ENCODE measurements at places on chromosomes 5 and 9.
A peak's percentile ranks its signal among the peaks of the same experiment; 100 is the strongest.

- DNase-seq = no peak
These were observed 12.0 kb downstream of the GLRX start for GRCh38 chr5:95810305-95811125.

GRCh38 chr9:10268531-10269485 is 344.0 kb downstream of the PTPRD start:
- peak; percentile 5 for DNase-seq

GRCh38 chr9:121837113-121837961 is 185.9 kb downstream of the DAB2IP start:
- no peak for DNase-seq

GRCh38 chr5:157051604-157052245 is 7.2 kb downstream of the HAVCR1 start:
- DNase-seq = no peak

GRCh38 chr9:13992138-13993088 is 321.5 kb downstream of the NFIB start:
- no peak for DNase-seq

- DNase-seq = no peak
These were observed 60.6 kb downstream of the IPO11 start for GRCh38 chr5:62473209-62473608.

GRCh38 chr5:61482980-61483379 is 150.9 kb downstream of the ZSWIM6 start:
- DNase-seq = no peak

GRCh38 chr5:119379096-119379495 is 23.3 kb downstream of the TNFAIP8 start:
- DNase-seq = no peak

- DNase-seq = no peak
These were observed 402.1 kb upstream of the SEMA6A start for GRCh38 chr5:116976767-116977166.

DNA sequence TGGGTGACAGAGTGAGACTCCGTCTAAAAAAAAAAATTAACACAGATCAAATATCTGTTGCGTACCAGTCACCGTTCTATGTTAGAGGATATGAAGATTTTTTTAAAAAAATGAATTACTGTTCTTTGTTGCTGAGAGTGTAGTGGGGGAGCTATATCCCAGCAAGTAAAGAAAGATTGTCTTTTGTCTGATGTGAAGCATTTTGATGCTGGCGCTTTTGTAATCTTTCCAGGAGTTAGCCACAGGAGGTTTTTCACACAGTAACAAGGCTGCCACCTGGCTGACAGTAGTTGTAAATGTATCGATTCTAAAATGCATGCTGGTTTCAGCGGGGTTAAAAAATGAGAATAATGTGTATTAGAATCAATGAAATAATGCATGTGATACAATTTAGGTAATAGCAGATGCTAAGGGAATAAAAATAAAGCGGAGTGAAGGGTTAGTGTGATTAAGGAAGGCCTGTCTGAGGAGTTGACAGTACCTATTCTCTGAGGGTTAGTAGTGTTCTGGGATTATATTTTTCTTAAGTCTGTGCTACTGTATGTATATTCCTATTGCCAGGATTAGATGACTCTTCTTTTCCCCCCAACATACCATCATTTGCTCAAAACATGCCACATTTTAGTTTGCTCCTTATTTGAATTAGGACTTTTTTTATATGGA is 3.4 kb downstream of the LMNB1 start:
- peak; percentile 61 for DNase-seq

DNA sequence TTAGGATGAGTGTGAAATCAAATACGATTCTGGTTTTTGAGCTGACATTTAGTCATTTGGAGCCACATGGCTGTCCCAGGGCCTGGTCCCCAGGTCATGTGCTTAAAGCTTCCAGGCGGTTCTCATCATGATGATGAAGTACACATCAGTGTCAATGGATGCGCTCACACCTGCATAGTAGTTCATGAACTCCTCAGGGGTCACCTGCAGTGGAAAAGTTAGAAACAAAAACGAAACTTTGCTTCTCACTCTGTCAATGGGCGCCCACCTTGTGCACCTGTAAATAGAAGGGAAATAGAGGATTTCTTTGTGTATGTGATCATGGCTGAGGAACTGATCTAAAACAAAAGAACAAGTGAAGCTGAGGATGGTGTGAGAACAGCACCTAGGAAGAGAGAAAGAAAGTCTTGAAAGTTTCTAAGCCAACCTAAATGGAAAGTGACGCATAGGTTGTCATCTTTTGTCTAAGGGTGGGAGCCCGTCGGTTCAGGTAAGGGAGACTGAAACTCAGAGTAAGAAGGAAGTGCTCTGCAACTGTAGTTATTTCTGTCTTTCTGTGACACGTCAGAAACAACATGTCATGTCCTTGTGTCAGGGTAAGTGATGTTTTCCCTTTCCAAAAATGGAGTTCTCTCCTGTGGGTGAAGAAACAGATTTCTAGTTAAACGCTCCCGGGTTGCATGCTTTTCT is 33.8 kb downstream of the CAPSL start:
- DNase-seq = peak; percentile 61

- DNase-seq = no peak
These were observed 314.0 kb downstream of the ARHGEF28 start for GRCh38 chr5:73940026-73940425.

GRCh38 chr9:107284636-107285035 is 1.6 kb downstream of the RAD23B start:
- no peak for DNase-seq

DNA sequence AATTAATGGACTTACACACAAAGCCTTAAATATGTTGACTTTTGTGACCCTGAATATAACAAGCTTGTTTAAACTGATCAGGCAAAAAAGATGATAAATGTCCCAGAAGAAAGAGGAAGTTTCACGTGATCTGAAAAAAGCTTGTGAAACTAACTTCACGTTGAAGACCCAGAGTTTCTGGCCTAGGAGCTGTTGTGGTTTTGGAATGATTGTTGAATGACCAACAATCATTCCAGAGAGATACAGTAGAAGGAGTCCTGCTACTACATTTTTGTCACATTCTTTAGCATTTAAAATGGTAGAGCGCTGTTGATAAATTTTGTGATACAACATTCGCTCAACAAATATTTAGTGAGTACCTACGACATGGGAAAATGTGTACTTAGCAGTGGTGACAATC is 143.1 kb upstream of the FBN2 start:
- DNase-seq = no peak

DNA sequence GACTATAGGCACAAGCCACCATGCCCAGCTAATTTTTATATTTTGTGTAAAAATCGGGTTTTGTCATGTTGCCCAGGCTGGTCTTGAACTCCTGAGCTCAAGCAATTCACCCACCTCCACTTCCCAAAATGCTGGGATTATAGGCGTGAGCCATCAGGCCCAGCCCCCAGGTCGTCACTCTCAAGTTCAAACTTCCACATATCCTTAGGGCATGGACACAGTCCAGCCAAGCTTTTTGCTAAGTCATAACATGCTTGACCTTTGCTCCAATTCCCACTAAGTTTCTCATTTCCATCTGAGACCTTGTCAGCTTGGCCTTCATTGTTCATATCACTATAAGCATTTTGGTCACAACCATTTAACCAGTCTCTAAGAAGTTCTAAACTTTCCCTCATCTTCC is 43.9 kb upstream of the ARAP3 start:
- no peak for DNase-seq

DNA sequence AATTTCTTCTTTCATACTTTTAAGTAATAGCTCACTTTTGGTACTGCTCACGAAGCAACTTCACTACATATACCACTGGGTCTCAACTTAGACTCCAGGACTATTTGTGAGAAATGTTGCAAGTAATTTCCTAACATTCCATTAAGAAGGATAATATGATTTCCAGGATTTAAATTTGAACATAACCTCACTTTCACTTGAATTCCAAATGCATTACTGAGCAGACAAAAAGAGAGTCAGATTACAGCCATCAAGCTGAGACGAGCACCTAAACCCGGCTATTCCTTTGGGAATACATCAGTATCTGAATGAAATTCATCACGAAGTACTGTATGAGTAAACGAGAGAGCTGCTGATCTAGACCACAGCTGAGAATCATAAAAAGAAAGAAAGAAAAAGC is 47.3 kb downstream of the LIFR start:
- DNase-seq = no peak

GRCh38 chr9:116287721-116288120 is 134.1 kb downstream of the PAPPA start:
- DNase-seq = no peak

GRCh38 chr5:72307573-72307967 is 12.5 kb downstream of the MRPS27 start:
- DNase-seq = no peak

DNA sequence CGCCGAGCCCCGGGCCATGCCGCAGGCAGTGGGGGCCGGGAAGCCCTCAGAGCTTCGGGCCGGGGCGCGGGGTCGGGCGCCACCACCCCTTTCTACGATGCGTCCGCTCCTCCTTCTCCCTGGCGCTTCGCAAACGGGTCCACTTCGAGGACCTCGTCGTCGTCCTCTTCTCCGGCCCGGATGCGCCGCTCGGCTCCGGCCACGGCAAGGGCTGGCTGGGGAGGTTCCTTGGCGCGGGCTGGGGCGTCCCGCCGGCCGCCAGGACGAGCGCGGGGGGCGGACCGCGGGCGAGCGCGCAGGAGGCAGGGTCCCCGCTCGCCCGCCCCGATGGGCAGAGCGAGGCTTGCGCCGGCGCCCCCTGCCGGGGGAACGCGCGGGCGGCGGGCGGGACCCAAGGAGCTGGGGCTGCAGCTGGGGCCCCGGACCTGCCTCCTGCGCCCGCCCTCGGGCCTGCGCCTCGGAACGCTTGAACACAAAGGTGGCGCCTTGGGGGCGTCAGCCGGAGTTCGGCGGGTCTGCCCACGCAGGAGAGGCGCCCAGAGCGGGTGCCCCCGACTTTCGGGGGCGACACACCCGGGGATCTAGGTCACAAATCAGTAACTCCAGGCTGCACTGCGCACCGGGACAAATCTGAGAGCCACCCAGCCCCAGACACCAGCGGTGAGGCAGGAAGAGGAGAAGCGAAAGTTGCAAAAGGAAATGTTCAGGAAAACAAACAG is at the start of gene ROR2:
Gene ROR2 (minus strand): TSS at position 283 of the 719 bp plus-strand sequence.
- peak; percentile 86 for DNase-seq

DNA sequence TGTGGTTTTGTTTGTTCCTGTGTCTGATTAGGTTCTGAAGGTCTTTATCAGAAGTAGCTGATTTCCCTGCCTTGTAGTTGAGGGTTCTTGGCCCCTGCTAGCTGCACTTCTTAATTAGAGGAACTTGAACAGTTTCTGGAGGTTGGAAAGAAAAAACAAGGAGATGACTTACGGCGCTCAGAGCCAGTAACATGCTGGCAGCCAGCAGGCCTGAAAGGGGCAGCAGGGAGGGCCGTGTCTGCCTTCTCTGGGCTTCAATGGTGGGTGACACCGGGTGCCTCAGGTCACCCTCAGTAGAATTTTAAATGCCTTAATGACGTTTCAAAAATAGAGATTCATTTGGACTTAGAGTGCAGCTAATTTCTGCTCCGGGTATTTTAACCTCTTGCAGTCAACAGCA is 15.8 kb downstream of the UBE2QL1 start:
- DNase-seq = no peak

GRCh38 chr9:128927731-128928411 is 7.1 kb downstream of the PHYHD1 start:
- DNase-seq = peak; percentile 78

DNA sequence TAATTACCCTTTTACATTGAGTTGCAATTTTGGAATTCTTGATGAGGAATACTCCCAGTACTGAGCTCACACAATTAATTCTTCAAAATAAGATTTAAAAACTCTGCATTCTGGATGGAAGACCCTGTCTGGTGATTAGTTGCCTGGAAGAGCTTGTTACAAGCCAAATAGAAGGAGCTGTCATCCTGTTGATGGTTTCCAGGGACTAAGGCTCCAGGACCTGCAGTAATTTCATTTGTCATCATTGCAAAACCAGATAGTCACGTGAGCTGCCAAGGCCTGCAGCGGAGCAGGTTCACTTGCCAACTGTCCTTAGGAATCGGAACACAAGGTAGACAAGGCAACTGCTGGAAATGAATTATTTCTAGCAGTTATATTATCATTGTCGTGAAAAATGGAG is 597.7 kb downstream of the CCDC171 start:
- DNase-seq = no peak

DNA sequence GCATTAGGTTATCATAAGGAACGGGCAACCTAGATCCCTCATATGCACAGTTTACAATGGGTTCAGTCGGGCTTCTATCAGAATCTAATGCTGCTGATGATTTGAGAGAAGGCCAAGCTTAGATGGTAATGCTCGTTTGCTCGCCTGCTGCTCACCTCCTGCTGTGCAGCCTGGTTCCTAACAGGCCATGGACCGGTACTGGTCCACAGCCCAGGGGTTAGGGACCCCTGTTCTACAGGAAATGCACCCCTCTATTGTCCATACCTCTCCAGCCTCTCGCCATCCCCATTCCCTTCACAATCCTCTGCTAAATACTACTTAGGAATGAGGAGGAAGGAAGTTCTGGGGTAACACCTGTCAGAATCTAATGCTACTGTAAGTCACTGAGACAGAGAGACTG is 75.1 kb downstream of the OXCT1 start:
- DNase-seq = no peak

GRCh38 chr9:122580360-122580759 is 2.8 kb downstream of the OR1L8 start:
- DNase-seq = no peak

GRCh38 chr9:101394687-101395086 is 3.7 kb downstream of the MRPL50 start:
- no peak for DNase-seq

GRCh38 chr5:138828556-138828955 is 46.6 kb downstream of the LRRTM2 start:
- DNase-seq = no peak

- peak; percentile 3 for DNase-seq
These were observed 1029.9 kb upstream of the WWC1 start for GRCh38 chr5:167261309-167262100.

DNA sequence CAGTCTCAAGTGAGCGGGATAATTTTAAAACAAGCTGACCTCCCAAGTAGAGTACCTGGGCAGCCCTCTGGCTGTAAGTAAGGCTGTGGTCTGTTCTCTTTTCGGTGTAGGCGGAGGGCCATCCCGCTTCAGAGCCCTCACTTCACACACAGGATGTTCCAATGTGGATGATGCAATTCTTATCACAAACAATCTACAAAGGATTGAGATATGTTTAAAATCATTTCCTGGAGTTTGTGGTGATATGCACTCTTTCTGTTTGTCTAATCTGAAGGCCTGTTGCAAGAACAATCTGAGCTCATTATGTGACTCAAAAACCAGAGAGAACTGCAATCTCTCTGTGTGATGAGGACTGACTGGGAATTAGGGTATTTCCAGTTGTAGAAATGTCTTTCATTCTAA is 42.5 kb downstream of the ITGA2 start:
- DNase-seq = no peak

- DNase-seq = no peak
These were observed 1.1 kb downstream of the CTXN3 start for GRCh38 chr5:127650022-127650421.

GRCh38 chr9:4548811-4549725 is 58.8 kb downstream of the SLC1A1 start:
- DNase-seq = peak; percentile 23

DNA sequence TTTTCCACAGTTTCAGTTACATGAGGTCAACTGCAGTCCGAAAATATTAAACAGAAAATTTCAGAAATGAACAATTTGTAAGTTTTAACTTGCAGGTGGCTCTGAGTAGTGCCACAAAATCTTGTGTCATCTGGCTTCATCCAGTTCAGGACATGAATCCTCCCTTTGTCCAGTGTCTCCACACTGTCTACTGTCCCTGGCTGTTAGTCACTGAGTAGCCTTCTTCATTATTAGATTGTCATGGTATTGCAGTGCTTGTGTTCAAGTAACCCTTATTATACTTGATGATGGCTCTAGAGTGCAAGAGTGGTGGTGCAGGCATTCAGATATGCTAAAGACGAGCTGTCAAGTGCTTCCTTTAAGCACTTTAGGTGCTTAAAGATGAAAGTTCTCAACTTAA is 65.3 kb downstream of the CFAP95 start:
- no peak for DNase-seq

Measured in GM20000 (cell line).